SK-N-MC (cell line): ENCODE measurements at places on chromosomes 7 and 10.

DNA sequence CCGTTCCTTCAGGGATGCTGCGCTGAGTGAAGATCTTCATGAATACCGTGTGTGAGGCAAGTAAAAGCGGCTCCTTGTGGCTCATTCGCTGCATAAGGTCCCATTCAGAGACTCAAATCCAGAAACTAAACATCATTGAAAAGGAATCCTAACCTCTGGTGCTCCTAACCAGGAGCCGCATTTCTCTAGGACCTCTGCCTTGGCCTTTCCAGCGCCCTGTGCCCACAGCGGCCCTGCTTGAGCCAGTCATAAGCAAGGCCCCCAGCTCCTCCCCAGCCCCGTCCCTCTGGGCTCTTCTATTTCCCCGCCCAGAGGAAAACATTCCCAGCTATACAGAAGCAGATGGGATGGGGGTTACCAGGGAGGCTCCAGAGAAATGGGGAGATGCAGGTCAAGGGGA, 42.6 kb upstream of the INSIG1 start:
- DNase-seq, result no peak

DNA sequence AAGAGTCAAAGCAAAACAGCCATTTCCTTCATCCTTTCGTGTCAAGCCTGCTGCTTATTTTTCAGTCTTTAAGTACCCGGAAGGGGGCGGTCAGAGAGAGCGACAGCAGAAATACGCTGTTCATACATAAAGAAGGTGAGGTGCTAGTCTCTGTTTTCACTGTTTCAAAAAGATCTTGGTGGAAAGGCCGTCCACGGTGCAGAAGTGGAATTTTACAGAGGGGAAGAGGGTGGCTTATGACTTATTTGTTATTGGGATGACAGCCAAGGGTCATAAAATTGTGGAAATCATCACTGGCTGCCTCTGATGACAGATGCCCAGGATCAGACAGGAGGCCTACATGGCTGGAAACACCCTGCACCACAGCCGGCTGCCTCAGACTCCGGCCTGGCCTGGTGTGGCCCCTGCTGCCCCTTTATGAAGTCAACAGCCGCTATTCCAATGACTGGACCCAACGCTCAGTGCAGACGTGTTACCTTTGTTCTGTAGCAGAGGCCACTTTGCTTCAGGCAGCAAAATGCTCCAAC, 57.0 kb downstream of the HIPK2 start:
- DNase-seq, result no peak

GRCh38 chr10:113648478-113648877, 15.4 kb downstream of the NRAP start:
- no peak for DNase-seq

- no peak for DNase-seq
These were observed 121.0 kb downstream of the AKR1D1 start for GRCh38 chr7:138196971-138197896.

DNA sequence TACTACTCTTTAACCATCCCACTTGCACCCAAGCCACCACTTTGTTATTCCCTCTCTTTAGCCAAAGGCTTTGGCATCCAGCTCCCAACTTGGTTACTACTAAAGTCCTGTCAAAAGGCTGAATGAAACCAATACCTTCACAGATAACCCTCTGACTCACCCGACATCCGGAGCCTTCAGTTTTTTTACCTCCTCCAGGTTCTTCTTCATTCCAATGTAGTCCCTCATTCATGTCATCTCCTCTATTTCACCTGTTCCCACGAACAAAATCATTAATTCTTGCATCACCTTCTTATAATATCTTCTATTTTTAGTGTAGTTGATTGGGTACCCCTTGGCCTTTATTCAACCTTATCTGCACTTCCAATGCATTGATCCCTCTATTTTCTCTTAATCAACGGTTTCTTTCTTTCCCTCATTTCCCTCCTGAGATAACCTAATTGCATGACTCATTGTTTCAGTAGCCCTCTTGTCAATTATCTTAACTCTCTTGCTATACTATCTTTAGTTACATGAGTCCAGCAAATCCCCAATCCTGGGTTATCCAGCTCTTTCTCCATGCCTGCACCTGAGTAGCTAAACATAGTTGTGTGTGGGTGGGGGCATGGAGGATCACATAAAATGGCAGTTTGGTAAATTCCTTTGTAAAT, 87.2 kb upstream of the COL1A2 start:
- DNase-seq, result no peak

DNA sequence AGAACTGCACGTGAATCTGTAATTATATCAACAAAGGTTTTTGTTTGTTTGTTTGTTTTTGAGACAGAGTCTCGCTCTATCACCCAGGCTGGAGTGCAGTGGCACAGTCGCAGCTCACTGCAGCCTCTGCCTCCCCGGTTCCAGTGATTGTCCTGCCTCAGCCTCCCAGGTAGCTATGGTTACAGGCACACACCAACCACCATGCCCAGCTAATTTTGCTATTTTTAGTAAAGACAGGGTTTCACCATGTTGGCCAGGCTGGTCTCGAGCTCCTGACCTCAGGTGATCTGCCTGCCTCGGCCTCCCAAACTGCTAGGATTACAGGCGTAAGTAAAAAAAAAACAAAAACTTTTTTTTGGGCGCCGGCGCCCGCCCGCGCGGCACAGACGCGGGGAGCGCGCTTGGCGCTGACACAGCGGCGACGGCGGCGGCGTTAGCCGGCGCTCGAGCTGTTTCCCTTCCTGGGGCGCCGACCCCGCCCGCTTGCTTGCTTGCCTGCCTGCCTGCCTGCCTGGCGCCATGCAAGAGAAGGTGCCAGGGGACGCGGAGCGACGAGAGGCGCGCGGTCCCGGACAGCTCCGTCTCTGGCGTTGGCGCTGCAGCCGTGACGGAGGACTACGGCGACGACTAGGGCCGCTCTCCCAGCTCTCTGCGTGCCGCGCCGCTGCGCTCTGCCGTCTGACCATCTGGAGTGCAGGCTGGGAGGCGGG, 171.4 kb upstream of the NUPR2 start:
- no peak for DNase-seq

DNA sequence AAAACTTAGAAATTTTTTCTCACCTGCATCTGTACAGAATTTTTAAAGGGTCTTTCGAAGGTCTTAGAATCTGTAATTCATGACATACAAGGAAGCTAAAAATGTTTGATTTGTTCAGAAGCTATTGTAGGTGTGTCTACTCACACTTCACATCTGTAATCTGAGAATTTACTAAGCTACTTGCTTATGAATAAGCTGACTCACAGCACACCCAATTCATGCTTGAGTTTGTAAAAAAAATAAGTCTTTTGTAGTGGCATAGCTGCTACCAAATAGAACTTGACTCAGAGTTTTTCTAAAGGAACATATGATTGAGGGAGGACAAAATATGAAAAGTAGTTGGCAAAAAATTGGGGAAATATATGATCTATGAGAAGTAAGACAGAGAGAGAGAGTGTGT, 12.7 kb upstream of the AGR2 start:
- no peak for DNase-seq

- peak; percentile 34 for DNase-seq
These were observed 434 bp upstream of the PLEKHA8 start for GRCh38 chr7:30027740-30028215.

DNA sequence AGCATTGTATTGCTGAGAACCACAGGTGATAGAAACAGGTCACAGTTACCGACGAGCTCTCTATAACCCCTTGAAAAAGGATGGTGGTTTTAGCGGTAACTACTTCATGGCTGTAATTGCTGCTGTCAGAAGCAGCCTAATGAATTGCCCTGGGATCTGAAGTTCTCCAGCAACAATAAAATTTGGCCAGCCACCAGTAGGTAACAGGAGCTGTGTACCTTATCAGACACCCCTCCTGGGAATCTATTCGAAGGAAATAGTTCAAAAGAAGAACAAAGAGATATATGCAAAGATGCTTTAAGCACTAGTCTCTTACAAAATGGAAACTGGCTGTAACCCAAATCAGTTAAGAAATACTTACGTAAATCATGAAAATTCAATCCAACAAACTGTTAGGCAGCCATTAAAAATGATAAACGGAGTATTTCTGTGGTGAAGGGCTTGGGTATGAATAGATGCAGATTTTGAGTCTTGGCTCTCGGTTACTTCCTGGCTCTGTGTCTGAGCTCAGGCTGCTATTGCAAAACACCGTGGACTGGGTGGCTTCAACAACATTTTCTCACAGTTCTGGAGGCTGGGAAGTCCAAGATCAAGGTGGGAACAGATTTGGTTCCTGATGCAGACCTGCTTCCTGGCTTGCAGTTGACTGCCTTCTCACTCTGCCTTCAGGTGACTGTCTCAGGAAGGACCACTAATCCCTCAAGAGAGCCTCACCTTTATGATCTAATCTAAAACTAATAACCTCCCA, 1.6 kb downstream of the MSRB2 start:
- peak; percentile 47 for DNase-seq

- DNase-seq, result no peak
These were observed 272.7 kb downstream of the RPS24 start for GRCh38 chr10:78306358-78306757.

GRCh38 chr7:18995270-18995671, 122.2 kb downstream of the TWIST1 start:
- no peak for DNase-seq

GRCh38 chr7:148079206-148080080, 511.1 kb upstream of the C7orf33 start:
- no peak for DNase-seq

GRCh38 chr10:44101082-44101481, 283.8 kb downstream of the CXCL12 start:
- no peak for DNase-seq

- no peak for DNase-seq
These were observed 5.7 kb downstream of the TRIM8 start for GRCh38 chr10:102649797-102650654.

GRCh38 chr7:100007887-100008286, 7.5 kb upstream of the ZKSCAN1 start:
- no peak for DNase-seq

DNA sequence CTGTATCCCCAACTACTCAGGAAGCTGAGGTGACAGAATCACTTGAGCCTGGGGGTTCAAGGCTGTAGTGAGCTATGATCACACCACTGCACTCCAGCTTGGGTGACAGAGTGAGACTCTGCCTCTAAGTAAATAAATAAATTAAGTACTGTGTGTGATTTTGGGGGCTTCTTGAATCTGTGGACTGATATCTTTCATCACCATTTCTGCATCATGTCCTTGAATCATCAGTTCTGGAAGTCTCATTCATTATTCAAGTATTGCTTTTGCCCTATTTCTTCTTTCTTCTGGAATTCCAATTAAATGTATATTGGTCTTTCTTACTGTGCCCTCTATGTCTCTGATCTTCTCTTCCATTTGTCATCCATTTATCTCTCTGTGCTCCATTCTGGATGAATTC, 46.7 kb upstream of the OPN4 start:
- DNase-seq, result no peak

DNA sequence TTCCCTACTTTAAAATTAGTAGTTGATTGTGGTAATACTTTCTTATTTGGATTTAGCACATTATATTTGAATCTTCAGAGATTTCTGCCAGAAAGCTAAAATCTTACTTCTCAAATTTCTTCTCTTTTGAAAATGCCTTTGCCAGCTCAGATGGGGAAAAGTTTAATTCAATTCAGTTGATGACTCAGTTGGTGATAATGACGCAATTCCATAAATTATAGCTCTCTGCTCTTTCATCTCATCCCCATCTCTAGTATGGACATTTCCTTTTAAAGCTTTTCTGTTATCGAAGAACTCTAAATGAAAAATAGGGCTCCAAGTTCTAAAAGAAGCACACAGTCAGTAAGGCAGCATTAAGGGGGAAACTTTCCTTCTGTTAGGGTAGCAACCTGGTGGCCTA, 25.5 kb downstream of the RNLS start:
- DNase-seq, result no peak

DNA sequence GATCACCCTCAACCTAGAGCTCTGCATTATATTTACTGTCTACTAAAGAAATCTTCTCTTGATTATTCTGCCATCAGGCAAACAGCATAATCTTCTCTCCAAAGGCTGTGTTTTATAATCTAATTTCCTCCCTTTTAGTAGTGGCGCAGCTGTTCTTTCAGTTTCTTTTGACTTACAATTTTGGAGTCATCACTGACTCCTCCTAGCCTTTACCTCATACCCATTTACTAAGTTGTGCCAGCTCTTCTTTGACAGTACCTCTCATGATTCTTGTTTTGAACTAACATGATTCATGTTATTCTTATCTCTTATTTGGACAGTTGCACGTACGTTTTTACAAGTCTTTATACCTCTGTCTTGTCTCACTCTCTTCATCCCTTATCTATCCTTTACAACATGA, 113.0 kb downstream of the FOXP2 start:
- DNase-seq, result no peak

DNA sequence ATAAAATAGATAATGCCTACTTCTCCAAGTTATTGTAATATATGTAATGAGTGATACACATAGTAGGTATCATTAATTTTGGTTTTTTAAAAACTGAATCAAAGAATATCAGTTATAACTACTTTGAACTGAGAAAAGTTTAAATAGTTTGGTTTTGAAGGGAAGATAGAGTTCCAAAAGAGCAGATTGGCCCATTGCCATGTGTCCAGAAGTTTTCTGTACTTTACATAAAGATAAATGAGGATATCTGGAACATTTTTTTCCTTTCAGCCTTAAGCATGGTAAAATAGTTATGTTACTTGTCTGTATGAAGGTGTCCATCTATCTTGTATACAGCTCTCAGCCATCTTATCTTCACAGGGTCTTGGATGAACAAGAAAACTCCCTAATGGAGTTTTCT, 97.9 kb upstream of the MXI1 start:
- no peak for DNase-seq

GRCh38 chr10:129962872-129963640, 1.0 kb downstream of the EBF3 start:
- no peak for DNase-seq

- no peak for DNase-seq
These were observed 53.1 kb upstream of the DPYSL4 start for GRCh38 chr10:132133449-132134240.

DNA sequence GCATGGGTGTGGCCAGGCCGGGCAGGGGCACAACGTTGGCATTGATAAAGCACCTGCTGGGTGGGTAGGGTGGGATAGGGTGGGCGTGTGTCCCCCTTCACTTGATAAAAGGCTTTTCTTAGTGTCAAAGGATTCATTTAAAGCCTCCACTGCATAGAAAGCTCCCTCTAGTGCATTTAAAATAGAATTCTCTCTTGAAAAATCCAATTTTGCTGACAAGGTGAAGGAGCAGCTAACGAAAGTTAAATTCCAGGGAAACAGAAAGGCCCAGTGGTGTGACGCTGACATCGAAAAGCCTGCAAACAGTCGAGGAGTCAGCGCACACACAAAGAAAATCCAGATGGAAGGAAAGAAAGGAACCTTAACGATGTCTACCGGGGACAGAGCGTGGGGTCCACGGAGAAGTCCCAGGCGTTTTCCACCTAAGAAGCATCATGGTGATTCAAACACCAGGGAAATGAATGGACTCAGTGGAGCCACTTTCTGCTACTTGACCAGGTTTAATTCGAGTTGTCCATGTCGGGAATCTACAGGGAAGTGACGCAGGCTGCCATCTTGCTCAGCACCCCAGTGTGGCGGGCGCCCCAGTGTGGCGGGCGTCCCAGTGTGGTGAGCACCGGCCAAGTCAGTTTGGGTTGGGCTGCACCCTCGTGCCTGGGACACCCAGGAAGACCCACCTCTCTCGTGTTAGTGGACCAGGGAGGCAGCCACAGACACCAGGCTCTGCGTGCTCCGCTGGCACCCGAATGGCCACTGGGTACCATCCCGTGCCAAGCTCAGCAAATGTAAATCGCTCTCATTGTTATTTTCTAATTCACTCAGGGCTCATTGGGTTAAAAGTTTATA, 217.8 kb downstream of the DNAJB6 start:
- no peak for DNase-seq
